ENCODE measurements at places on chromosomes 7 and 10.

DNA sequence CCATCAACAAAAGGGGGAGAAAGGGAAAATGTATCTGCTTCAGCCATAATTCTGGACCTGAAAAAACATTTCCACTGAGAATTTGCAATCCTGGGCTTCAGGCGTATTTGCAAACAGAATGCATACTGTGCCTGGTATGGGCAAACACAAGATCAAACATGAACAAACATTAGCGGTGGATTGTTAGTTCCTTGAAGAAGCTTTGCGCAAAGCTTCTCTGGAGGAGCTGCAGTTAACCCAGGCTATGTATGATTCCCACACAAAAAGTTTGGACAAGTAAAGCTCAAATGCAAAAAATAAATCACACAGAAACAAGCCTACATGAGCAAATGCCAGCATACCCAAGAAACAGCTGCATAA lies 20.4 kb upstream of the HILPDA start:
- DNase-seq, result no peak

DNA sequence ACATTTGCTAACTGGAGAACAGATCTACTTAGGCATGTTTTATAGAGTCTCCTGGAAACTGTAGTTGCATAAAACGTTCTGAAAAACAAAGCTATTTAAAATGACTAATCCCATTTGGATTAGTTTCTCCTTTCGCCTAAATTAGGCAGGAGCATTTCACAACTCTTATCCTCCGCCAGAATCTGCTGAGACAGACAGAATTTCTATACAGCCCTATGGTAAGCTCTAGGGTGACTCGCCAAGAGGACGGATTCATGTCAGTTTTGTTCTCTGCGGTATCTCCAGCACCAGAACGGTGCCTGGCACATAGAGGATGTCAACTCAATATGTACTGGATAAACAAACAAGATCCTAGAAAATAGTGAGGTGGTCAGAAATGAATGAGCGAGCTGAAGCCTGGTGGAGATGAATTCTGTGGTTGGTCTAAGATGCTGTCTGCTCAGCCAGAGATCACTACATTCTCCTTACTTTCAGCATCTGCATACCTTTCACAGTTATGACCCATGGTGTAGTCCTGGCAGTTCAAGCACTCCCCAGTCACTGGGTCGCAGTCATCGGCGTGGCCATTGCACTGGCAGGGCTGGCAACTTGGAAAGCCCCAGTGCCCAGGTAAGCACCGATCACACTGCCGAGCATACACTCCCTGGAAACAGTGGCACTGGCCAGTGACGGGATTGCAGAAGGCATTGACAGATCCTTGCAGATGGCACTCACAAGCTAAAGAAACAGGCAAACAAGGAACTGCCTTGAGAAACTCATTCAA lies 44.0 kb downstream of the LAMB1 start:
- no peak for DNase-seq

- no peak for DNase-seq
Measured at GRCh38 chr7:43123457-43123856, 11.0 kb downstream of the HECW1 start.

GRCh38 chr7:75654855-75655254 lies 83.9 kb downstream of the HIP1 start:
- no peak for DNase-seq

DNA sequence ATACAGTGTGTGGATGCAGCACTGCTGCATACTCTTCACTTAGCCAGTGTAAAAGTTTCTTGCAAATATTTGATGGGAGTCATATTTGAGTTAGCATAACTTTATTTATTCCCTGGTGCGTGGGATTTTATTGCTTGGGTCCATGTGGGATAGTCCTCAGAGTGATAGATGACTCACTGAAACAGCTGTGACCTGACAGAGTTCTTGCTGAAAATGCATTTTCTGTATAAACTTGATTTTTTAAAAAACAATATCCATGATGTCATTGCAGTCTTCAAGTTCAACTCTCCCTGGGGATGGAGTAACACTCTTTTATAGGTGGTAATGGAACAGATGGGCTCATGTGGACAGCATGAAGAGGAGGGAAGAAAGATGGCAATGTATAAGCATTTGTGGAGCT lies 310.0 kb downstream of the PPP1R3A start:
- DNase-seq, result no peak

DNA sequence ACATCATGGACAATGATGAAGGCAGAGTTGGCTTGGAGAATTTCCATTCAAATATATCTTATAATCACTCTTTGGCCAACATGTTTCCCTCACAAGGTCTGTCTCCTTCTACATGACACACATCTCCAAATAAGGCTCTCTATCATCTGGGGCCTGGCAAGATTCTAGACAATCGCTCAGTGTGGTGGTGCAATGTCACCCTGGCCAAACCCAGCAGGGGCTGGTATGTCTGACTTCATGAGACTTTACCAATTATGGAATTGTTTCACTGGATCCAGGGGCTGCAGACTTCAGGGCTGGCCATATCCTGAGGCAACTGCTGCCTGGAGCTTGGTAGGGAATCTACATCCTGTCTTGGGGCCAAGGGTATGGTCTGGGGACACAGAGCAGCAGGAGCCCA lies 319.0 kb downstream of the PLXNA4 start:
- no peak for DNase-seq

- no peak for DNase-seq
Measured at GRCh38 chr7:47580811-47581331, 1.0 kb downstream of the TNS3 start.

GRCh38 chr7:86926732-86927131 lies 132.7 kb downstream of the ELAPOR2 start:
- DNase-seq, result peak; percentile 3

DNA sequence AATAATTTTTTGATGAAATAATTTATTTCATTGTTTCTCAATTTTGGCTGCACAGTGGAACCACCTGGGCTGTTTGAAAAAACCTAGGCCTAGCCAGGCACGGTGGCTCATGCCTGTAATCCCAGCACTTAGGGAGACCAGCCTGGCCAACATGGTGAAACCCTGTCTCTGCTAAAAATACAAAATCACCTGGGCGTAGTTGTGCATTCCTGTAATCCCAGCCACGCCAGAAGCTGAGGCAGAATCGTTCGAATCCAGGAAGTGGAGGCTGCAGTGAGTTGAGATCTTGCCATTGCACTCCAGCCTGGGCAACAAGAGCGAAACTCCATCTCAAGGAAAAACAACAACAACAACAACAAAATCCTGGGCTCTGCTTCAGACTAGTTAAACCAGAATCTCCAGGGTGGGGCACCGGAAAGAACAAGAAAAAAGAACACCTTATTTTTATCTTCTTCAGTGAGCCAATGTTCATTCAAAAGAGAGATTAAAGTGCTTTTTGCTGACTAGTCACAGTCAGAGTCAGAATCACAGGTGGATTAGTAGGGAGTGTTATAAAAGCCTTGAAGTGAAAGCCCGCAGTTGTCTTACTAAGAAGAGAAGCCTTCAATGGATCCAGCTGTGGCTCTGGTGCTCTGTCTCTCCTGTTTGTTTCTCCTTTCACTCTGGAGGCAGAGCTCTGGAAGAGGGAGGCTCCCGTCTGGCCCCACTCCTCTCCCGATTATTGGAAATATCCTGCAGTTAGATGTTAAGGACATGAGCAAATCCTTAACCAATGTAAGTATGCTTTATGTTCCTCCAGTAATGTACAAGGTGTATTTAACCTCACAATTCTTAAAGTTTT lies at the start of gene CYP2C18:
TSS of gene CYP2C18 (plus strand) at position 516 of the 841 bp plus-strand sequence. CDS start at position 607, 91 bp downstream.
- no peak for DNase-seq

DNA sequence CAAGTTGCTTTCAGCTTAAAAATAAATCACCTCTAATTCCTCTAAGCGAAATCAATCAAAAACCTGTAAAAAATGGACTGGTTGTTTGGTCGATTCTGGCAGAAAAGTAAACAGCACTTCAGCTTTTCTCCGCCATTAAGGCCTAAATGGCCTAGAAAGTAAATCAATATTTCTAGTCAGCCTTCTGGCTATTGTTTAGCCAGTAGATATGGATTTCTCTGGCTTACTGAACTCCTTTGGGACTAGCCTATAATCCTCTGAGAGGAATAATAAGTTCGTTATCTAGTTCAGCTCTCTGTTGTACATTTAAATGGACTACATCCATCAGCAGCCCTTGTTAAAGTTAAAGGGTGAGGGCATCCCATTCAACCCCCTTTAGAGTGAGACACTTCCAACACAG lies 400.1 kb upstream of the ETV1 start:
- DNase-seq, result no peak

GRCh38 chr10:105252911-105253310 lies 611.8 kb downstream of the SORCS3 start:
- no peak for DNase-seq

GRCh38 chr10:57657164-57657765 lies 610.4 kb downstream of the IPMK start:
- DNase-seq, result no peak

DNA sequence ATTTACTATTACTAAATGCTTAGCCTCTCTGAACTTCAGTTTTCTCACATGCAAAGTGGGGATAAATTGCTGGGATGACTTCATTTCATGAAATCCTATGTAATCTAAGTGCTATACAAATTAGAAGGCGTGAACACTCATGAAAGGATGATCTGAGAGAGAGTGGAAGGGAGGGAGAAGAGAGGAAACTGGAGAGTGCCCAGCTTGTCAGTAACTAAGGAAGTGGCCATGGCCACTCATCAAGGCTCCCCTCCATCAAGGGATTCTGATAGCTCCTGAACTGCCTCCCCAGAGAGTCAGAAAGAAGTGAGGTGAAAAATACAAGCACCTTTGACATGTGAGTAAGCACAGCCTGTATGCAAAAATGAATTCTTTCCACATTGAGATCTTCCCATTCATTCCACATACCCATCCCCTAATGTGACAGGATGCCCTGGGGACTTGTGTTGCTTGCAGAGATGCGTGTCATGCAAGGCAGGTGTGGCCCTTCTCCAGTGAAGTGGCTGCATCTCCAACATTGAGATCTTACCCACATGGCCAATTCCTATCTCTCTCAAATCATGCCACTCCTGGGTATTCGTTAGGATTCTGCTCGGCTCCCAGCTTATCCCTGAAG lies 76.5 kb upstream of the ITPRID1 start:
- no peak for DNase-seq

- DNase-seq, result no peak
Measured at GRCh38 chr7:80415522-80415921, 96.3 kb downstream of the GNAT3 start.

DNA sequence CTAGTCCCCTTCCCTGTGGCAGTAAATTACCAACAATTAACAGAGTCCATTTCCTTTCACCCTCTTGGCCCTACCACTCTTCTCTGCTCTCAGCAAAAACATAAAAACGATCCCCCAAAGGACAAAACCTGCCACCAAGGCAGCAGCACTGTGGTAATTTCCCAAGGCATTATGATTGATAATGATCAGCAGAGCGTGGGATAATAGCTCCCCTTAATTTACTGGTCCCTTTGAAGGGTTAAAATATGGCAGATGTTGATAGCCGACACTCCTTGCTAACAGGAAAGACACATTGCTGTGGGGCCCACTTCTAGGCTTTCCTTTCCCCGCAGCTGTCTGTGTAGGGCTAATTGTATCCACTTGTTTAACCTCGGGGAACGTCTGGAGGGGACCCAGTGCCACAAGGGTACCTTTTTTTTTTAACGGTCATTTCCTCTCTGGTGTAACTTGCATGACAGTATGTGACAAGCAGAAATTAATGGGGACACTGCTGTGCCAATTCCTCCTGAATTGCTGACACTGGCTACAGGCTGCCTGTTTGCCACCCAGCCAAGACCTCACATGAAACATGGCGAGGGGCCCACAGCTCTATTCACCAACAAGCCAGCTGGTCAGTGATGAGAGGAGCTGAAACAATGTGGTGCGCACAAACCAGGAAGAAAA lies 81.3 kb downstream of the CDK6 start:
- DNase-seq, result no peak

DNA sequence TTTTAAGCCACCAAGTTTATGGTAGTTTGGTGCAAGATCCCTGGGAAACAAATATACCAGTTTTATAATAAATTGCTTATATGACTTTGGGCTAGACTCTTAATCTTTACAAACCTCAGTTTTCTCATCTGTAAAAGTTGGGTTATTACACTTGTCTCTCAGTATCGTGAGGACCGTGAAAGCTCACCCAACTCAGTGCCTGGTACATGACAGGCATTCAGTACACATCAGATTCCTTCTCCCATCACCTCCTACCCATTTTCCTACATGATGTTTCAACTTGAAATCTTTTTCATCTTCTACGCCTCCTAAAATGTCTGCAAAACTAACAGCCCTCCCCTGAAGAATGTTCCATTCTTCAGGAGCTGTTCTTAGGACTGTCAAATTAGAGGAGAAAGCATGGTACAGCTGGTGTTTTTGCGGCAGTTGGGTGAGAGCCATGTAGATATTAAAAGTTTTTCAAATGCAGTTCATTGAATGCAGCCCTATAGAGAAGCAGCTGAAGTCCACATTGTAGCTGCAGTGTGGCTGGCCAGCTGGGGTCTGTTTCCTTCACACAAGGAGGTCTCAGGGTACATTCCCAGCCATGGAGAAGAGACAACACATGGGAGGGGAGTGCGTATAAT lies 812.8 kb downstream of the LRMDA start:
- DNase-seq, result no peak

- DNase-seq, result no peak
Measured at GRCh38 chr10:75450075-75450445, 18.6 kb downstream of the LRMDA start.

- no peak for DNase-seq
Measured at GRCh38 chr10:98555021-98555619, 108.4 kb upstream of the HPS1 start.

- DNase-seq, result no peak
Measured at GRCh38 chr7:84336303-84336702, 141.7 kb upstream of the SEMA3A start.

DNA sequence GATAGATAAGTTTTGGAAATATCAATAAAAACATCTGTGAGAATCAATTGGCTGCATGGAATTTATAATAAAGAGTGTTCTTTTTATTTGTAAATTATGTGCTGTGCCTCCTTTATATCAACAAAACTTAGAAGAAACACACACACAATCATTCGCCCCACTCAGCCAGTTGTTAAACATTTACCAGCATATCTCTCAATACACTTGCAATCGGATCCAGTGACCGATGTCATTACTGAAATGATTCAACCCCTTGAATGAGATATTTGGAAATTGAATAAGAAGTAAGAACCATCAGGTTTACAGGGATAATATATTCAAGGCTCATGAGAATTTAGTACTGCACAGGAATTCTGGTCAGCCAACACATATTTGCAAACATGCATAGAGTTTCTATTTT lies 35.6 kb downstream of the TAF3 start:
- no peak for DNase-seq

DNA sequence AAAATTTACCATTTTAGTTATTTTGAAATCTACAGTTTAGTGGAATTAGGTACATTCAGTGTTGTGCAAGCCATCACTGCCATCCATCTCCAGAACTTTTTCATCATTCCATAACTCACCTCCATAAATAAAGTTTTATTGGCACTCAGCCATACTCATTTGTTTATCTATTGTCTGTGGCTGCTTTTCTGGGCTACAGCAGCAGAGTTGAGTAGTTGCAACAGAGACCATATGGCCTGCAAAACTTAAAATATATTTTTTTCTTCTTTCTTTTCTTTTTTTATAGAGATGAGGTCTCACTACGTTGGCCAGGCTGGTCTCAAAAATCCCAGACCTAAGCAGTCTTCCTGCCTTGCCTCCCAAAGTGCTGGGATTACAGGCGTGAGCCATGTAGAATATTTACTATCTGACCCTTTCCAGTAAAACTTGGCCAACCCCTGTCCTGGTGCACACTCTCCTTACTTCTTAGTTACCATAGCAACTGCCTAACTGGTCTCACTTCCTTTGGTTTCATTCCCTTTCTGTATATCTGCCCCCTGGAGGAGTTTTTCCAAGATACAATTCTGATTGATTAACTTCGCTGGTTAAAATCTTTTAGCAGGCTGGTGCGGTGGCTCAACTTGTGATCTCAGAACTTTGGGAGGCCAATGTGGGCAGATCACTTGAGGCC lies 133.2 kb downstream of the CUX1 start:
- no peak for DNase-seq

- DNase-seq, result no peak
Measured at GRCh38 chr7:585873-586272, 66.2 kb upstream of the PDGFA start.
